ENCODE measurements at places on chromosomes 16 and 17.
A peak's percentile ranks its signal among the peaks of the same experiment; 100 is the strongest.

DNA sequence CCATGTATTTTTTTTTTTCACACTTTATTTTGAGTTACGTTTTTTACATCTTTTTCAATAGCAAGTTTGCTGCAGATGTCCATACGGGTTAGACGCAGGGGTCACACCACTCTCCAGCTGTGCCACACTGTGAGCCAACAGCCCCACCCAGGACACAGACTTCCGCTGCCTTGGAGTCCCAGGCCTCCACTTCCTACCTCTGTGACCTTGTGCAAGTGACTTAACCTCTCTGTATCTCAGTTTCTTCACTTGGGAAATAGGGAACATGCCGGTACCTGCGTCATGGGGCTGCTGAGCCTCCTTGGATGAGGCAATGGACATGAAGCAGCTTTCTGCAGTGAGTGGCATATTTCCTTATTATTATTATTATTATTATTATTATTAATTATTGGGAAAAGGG, 3.3 kb upstream of the PITPNA start:
- DNase-seq, result no peak

DNA sequence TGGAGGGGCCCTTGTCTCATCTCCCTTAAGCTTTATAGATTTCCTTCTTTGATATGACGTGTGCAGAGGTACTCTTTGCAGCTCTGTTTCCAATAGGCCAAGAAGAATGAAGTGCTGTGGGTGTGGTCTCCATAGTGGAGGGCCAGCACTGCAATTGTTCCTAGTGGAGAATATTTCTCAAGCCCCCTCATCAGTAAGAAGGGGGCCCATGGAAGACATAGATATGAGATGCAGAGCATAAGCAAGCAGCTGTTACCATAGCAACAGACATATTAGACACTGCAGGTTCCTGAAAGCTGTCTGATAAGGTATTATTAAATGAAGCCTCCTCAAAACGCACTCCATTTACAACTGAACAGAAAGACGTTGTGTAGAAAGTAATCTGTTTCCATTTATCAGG, 240.7 kb downstream of the ZFHX3 start:
- no peak for DNase-seq

- peak; percentile 12 for DNase-seq
Measured at GRCh38 chr16:24737391-24737871, 8.0 kb downstream of the TNRC6A start.

GRCh38 chr17:33689725-33690124, 396.6 kb upstream of the ASIC2 start:
- no peak for DNase-seq

- no peak for DNase-seq
Measured at GRCh38 chr16:21698169-21699032, 34.6 kb downstream of the OTOA start.

DNA sequence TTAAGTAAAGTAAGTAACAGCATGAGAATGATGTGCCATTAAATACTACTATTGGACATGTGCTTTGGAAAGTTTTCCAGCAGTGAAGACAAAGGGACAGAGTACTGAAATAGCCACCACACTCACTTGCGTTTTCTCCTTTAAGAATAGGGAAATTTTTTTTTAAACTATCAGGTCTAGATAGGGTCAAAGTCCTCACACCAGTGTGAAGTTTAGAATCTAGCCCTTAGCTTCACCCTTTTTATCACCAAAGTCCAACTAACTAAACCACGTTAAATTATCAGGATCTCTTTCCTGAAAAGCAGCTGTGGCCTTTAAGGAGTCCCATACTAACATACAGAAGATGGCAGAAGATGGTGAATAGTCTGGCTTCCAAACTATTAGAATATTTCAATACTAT, 180.9 kb downstream of the ZNF18 start:
- DNase-seq, result no peak

DNA sequence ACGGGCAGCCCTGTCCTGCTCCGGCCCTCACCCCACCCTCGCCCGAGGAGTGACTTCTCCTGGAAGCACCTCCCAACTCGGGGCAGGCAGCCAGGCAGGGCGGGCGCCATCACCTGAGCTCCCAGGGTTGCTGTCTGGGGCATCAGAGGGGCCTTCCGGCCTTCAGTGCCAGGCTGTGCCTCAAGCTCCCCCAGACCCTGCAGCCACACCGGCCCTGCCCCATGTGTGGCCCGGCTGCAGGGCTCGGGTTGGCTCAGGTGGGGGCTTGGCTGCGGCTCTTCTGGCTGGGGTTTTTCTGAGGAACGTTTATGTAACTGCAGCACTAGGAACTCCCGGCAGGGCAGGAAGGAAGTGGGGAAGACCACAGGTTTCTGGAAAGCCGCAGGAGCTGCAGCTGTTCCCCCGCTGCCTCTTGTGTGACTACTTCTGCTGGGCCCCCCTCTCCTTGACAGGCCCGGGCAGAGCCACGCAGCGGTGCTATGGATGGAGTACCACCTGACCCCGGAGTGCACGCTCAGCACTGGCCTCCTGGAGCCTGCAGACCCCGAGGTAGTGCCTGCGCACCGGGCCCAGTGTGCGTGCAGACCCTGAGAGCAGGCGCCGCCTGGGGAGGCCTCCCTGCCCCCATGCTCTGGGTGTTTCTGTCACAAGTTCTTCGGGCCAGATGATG, 45.6 kb downstream of the PRMT7 start:
- DNase-seq, result no peak

GRCh38 chr17:44203731-44204440, 4.2 kb upstream of the ATXN7L3 start:
- no peak for DNase-seq

- DNase-seq, result no peak
Measured at GRCh38 chr16:83721676-83722075, 86.1 kb upstream of the HSBP1 start.

- no peak for DNase-seq
Measured at GRCh38 chr17:76548378-76549214, 8.8 kb downstream of the PRCD start.

DNA sequence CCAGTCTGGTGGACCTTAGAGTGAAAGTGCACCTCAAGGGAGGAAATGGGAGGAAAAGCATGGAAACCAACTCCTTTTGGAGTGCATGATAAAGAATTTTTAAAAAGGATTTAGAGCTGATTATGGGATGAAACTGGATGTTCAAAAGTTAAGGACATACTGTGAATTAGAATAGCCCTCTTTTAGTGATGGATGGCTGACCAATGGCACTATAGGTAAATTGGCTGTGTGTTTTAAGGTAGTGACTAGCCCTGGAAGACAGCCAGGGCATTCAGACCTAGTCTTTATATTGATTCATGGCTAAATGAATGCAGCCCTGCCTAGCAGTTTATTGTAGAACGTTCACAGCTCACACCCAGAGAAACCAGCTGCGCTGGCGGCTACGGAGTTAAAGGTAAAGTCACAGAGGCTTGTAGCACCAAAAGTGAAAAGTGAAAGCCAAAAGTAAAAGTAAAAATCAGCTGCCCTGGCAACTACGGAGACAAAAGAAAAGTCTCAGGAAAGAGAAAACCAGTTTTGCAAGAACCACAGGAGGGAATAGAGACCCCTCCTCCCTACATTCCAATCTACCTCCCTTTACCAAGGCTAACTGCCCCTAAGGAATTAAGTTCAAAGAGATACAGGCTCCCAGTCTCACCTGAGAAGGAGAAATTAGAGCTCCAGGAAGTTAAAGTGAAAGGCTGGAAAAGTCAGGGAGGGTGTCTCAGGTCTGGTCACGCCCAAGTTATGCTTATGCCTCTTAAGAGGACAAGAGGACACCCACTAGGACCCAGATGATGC, 21.8 kb downstream of the ACSM1 start:
- no peak for DNase-seq

- no peak for DNase-seq
Measured at GRCh38 chr17:48860034-48860433, 29.2 kb downstream of the CALCOCO2 start.

DNA sequence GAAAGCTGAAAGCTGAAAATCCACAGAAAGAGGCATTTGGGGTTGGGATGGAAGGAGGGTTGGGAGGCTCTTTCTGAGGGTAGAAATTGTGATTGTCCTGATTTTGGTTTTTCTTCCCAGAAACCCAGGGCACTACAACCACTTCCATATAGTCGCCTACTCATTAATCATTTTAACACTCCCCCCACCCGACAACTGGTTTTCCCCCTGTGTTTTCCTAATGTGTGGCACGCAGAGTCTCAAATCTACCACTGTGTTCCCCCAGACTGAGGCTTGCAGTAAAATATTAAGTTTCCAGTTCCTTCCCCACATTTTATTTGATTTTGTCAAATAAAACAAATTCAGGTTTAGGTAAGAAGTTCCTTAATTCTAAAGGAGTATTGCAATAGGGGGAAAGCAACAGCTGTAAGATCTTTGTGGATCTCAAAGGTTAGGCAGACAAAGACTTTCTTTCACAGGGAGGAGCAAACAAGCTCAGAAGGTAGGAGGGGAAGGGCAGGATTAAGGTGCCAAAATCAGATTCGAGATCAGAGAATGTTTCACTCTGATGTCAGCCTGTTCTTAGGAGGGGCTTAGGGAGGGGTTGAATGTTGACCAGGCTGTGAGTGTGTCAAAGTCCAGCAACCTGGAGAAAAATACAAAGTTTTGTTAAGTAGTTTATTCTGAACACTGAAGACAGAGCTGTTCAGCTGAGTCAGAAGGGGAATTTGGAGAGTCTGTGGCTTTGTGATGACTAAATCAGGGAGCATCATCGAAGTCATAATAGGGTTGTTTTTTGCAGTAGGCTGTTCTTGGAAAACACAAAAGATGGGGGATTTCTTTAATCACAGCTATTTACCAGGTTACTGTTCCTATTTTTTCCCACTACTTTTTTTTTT, 3.6 kb downstream of the ZNF267 start:
- peak; percentile 66 for DNase-seq

- DNase-seq, result no peak
Measured at GRCh38 chr17:29585080-29585751, 4.2 kb downstream of the GIT1 start.

DNA sequence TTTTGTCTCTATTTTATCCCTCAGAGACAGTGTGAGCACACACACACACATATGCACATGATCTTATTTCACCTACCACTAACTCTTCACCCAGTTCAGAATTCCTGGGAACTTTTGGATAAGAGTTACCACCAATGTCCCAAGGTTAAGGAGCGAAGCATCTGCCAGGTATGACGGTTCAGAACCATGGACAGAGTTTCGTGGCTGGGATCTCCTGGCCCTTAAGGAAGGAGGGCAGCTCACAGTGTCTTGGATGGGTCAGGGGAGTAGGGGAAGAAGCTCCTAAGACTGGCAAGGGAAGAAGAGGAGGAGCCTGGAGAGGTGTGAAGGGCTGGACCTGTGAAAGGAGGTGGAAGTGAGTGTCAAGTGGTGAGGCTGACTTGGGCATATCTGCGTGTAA, 23.0 kb upstream of the TMEM132E start:
- no peak for DNase-seq

GRCh38 chr17:15154618-15155017, 110.5 kb downstream of the PMP22 start:
- DNase-seq, result no peak

GRCh38 chr16:23348579-23349469, 46.7 kb downstream of the SCNN1B start:
- no peak for DNase-seq

GRCh38 chr16:87114832-87115231, 202.4 kb downstream of the C16orf95 start:
- DNase-seq, result no peak

GRCh38 chr17:50258647-50259476, 15.4 kb upstream of the TMEM92 start:
- DNase-seq, result no peak

DNA sequence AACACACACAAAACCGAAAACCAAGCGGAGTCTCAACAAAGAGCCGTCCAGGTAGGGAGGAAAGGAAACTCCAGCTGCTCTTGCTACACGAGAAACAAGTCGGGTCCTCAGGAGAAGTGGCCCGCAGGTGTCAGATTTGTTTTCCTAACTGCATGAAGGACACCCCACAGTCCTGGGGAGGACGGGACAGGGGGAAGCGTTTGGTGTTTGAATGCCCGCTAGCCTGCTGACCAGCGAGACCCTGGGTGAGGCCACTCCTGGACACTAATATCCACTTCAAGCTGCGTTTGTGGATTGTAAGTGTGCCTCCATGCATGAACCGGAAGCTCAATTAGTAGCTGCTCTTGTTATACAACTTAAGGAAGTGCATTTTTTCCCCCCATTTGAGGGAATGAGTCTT, 299.5 kb downstream of the MAF start:
- no peak for DNase-seq

- no peak for DNase-seq
Measured at GRCh38 chr16:41439-42068, 11.9 kb downstream of the POLR3K start.

All from BJ (cell line).